ENCODE measurements at places on chromosomes 7 and 10. TPM values are rescaled to one million over a fixed set of nuclear protein-coding genes. Genes with fewer than 3 reads are reported as not detected.

DNA sequence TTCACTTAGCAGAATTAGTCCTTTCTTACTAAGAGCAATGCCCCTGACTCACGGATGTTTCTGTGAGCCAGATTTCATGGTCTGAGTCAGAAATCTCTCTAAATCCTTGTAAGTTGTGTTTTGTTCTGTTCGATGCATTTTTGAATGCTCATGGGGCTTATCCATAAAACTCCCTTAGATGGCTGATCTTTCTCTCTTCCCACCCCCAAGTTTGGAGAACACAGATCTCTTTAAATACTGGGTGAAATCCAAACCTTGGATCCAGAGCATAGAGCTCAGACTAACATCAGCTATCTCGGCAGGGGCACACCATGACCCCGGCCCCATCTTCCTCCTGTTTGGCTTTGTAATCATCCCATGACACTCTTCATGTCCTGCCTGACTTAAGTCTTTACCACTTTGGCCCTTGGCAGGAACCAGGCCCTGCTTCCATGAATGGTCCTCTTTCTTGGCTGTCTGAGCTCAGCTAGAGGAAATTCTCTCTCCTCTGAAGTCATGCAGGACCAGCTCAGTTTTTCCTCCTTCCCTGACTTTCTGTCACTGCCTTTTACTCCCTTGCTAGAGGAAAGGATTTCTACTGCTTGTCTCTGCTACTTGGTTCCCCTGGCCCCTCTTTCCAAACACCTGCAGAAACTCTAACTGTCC, 120.4 kb upstream of the RAB11FIP2 start:
- DNase-seq = no peak

DNA sequence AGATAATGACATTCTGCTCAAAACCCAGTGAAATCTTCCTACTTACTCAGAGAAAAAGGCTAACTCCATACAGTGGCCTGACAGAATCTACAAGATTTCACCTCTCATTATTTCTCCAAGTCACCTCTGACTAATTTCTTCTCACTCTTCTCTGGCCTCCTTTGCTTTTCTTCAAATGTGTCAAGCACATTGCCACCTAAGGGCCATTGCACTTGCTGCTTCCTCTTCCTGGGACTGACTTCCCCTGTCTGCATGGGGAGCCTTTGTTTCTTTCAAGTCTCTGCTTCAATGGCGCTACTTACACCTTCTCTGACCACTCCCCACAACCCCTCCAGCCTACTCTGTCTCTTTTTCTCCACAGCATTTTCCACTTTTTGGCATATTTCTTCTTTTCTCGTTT, 36.0 kb downstream of the PRTFDC1 start:
- H3K4me1 ChIP-seq = peaks cover 18% of the 10 kb centered on the region
- no peak overlapping the region for H3K27ac ChIP-seq
- H3K27me3 ChIP-seq = no peaks in the 10 kb centered on the region
- H3K4me3 ChIP-seq = no peak overlapping the region
- no peaks in the 10 kb centered on the region for H3K36me3 ChIP-seq
- DNase-seq = no peak

- H3K27me3 ChIP-seq = no peaks in the 10 kb centered on the region
- no peak for DNase-seq
- H3K36me3 ChIP-seq = peaks cover 22% of the 10 kb centered on the region
- H3K4me3 ChIP-seq = no peak overlapping the region
- H3K27ac ChIP-seq = no peak overlapping the region
Measured at GRCh38 chr7:36871863-36872262, 147.6 kb upstream of the AOAH start.

- no peak for DNase-seq
- no peaks in the 10 kb centered on the region for H3K4me1 ChIP-seq
- H3K36me3 ChIP-seq = no peaks in the 10 kb centered on the region
- H3K27ac ChIP-seq = no peak overlapping the region
- H3K4me3 ChIP-seq = no peak overlapping the region
Measured at GRCh38 chr7:28581351-28581750, 169.0 kb downstream of the CREB5 start.

- no peak overlapping the region for H3K4me3 ChIP-seq
- DNase-seq = no peak
Measured at GRCh38 chr10:132168571-132169030, 18.1 kb upstream of the DPYSL4 start.

DNA sequence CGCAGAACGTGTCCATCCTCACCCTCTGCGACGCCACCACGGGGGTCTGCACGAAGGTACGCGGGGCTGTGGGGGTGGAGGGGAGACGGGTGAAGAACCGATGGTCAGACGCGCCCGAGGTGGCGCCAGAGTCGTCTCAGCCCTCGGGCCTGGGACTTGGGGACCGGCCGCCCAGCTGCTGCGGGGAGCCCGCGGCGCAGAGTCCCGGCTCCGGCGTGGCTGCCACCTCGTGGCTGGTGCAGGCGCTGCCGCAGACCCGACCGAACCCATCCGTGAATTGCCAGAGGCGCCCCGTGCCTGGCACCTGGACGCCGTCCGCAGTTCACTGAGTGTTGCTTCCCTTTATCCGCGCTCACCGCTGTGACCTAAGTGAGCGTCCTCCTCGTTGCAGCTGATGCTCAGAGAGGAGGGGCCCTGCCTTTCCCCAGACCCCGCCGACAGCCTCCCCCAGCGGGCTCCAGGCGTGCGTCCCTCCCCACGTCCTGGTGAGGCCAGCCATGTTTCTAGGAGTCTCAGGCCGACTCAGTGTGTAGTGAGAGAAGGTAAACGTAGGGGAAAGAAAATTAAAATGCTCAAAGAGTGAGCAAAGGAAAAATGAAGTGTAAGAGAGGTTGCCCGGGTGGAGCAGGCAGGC, 208.7 kb downstream of the PAXIP1 start:
- DNase-seq = peak; percentile 73
- peak overlapping the region; percentile 1 for H3K4me3 ChIP-seq
- no peak overlapping the region for H3K27ac ChIP-seq
- H3K4me1 ChIP-seq = peaks cover 8% of the 10 kb centered on the region

DNA sequence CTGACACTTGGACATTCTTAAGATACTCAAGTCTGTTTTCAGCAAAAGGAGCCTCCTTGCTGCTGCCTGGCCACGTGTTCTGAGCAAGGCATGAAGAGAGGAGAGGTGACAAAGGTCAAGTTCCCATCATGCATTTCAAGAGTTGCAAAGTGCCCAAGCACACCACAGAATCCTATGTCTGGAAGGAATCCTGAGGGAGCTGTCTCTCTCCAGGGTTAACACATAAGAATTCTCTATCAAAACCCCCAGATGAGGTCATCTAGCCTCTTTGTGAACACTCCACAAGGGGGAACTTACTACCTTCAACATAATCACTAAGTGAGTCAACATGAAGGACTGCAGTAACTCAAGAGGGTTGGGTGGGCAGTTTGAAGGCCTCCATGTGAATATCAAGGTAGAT, 155.5 kb downstream of the RNF216 start:
- peaks cover 39% of the 10 kb centered on the region for H3K36me3 ChIP-seq
- no peaks in the 10 kb centered on the region for H3K27me3 ChIP-seq
- H3K4me1 ChIP-seq = peaks cover 29% of the 10 kb centered on the region
- no peak for DNase-seq

GRCh38 chr10:37125191-37125732, at the start of gene ANKRD30A:
ANKRD30A (plus strand) TSS chr10:37125598; CDS start chr10:37125788, 190 bp downstream.
- H3K4me1 ChIP-seq = no peaks in the 10 kb centered on the region
- H3K4me3 ChIP-seq = no peak within 1 kb of the TSS
- DNase-seq = no peak
- no peaks in the 10 kb centered on the region for H3K36me3 ChIP-seq

DNA sequence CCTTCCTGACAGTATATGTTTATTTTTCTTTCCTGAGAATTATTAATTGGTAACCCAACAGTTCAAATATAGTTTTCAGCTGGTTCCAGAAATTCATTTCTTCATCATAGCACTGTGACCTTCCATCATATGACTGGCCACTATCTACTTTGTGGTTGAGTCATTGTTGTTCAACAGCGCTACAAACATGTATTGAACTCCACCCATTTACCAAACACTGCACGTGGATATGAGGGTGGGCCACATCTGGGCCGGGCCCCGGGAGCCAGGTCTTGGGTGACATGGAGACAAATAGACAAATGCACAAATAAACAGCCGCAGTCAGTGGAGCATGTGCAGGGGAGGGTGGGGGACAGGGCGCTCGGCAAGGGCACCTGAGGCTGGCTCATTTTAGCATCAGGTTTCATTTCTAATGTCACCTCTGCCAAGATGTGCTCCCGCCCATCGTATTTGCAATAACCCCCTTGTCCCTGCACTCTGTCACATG, 24.0 kb upstream of the EEPD1 start:
- peak; percentile 89 for DNase-seq
- H3K4me3 ChIP-seq = no peak overlapping the region
- no peaks in the 10 kb centered on the region for H3K36me3 ChIP-seq
- no peaks in the 10 kb centered on the region for H3K27me3 ChIP-seq
- peak overlapping the region; percentile 75 for H3K27ac ChIP-seq
- peaks cover 45% of the 10 kb centered on the region for H3K4me1 ChIP-seq

GRCh38 chr10:34854147-34854601, 39.1 kb upstream of the PARD3 start:
- H3K27me3 ChIP-seq = no peaks in the 10 kb centered on the region
- no peak for DNase-seq
- no peak overlapping the region for H3K4me3 ChIP-seq
- no peaks in the 10 kb centered on the region for H3K4me1 ChIP-seq

DNA sequence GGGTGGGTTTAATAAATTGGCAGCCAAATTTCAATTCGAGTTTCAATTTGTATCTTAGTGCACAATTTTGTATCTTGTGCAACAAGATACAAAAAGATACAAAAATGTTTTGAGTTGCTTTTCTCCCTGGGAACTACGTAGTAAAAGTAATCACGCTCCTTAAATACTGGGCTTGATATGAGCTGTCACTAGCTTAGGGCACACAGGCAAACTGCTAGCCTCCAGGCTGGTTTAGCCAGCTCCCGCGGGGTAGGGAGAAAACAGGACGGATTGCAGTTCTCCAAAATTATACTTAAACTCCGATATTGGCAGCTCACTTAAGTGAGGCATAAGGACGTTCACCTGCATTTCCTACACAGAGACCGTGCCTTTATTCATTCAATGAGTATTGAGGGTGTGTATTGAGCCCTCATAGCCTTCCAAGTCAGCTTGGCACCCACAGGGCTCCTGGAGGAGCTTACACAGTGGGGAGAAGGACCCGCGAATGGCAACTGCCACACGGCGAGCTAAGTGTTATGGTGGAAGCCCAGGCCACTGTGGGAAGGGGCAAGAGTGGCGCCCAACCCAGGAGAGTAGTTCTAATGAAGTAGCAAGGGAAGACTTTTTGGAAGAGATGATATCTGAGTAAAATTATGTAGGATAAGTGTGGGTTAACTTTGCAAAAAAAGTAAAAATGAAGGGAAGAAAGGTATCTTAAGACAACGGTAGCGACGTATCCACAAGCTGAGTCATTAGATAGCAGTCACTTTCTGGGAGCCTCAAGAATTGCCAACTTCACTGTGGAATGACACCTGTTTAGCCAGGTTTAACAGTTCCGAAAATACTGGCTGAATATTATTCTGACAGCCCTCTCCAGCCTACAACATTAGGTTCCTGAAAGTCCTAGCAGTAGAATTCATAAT, 1.6 kb upstream of the EPC1 start:
- peak overlapping the region; percentile 81 for H3K4me3 ChIP-seq
- DNase-seq = no peak
- no peaks in the 10 kb centered on the region for H3K27me3 ChIP-seq
- H3K4me1 ChIP-seq = peaks cover 32% of the 10 kb centered on the region
- peaks cover 7% of the 10 kb centered on the region for H3K36me3 ChIP-seq

DNA sequence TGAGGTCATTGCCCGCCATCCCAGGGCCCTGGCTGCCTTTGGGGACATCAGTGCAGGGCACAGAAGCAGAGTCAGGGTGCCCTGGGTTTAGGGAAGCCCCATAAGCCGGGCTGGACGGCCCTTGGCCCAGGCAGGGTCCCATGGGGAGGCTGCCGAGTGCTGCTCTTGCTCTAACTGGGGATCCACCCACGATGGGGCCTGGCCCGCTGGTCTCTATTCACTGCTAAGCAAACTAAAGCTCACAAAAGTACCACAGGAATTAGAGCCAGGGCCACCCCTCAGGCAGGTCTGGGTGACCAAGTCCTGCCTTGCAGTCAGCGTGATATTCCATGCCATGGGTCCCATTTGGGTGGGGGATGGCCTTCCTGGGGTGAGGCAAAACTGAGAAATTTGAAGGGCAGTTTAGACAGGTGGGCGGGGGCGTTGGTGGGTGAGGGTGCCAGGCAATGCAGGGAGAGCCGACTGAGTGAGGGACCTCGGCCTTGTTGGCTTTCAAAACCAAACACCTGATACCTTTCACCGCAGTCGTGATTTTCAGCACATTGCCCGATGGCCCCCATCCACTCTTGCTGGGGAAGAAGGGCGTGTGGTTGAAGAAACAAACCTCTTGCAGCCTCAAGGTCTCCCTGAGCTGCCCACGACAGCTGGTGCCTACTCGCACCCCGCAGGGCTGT, 92.8 kb upstream of the PPIF start:
- H3K4me1 ChIP-seq = peaks cover 78% of the 10 kb centered on the region
- H3K36me3 ChIP-seq = peaks cover 28% of the 10 kb centered on the region
- no peak for DNase-seq
- peak overlapping the region; percentile 49 for H3K27ac ChIP-seq
- H3K27me3 ChIP-seq = no peaks in the 10 kb centered on the region

DNA sequence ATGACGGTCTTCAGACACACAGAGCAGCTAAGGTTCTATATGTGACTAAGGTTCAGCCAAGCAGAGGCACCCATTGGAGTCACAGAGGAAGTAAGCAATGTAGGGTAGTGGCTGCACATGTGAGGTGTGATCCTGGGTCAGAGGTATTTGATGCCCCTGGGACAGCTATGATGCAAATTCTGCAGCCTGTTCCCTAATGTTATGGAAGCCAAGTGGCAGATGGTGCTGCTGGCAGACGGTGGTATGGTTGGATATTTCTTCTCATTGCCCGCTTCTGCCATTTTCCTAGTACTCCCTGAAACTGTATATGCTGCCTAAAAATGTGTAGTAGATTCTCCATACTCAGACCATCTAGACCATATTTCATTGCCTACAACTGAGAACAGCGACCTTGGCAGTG, 7.2 kb downstream of the TAS2R16 start:
- H3K4me3 ChIP-seq = no peak overlapping the region
- H3K36me3 ChIP-seq = no peaks in the 10 kb centered on the region
- no peaks in the 10 kb centered on the region for H3K4me1 ChIP-seq

- no peaks in the 10 kb centered on the region for H3K36me3 ChIP-seq
- H3K27me3 ChIP-seq = no peaks in the 10 kb centered on the region
- DNase-seq = no peak
- no peak overlapping the region for H3K27ac ChIP-seq
Measured at GRCh38 chr7:46908770-46909169, 673.1 kb downstream of the TNS3 start.

GRCh38 chr10:35372329-35372728, 36.0 kb downstream of the CCNY start:
- H3K36me3 ChIP-seq = no peaks in the 10 kb centered on the region
- no peak overlapping the region for H3K4me3 ChIP-seq
- peak; percentile 67 for DNase-seq

GRCh38 chr10:91032611-91033206, 111.8 kb upstream of the ANKRD1 start:
- no peaks in the 10 kb centered on the region for H3K36me3 ChIP-seq
- peak; percentile 46 for DNase-seq
- H3K4me3 ChIP-seq = no peak overlapping the region

- DNase-seq = no peak
- H3K27ac ChIP-seq = no peak overlapping the region
- H3K4me1 ChIP-seq = no peaks in the 10 kb centered on the region
- H3K4me3 ChIP-seq = no peak overlapping the region
- no peaks in the 10 kb centered on the region for H3K27me3 ChIP-seq
Measured at GRCh38 chr7:39921506-39922175, 28.4 kb upstream of the CDK13 start.

Gene SPDYE6
- not detected for polyA plus RNA-seq

Gene OR2A25
- polyA plus RNA-seq = not detected

Gene OPALIN
- not detected for polyA plus RNA-seq

Gene GPR158
- 0.15 TPM for polyA plus RNA-seq

Gene MOGAT3
- polyA plus RNA-seq = not detected

Gene ABCC2
- 0.50 TPM for polyA plus RNA-seq

Gene SLC18A2
- 1.2 TPM for polyA plus RNA-seq

Gene AGBL3
- polyA plus RNA-seq = 0.93 TPM

Gene ABCB4
- polyA plus RNA-seq = 0.25 TPM

Gene SEC61A2
- polyA plus RNA-seq = 3.2 TPM

Gene CAV1
- polyA plus RNA-seq = 33.5 TPM

Gene GSTO1
- 123 TPM for polyA plus RNA-seq

Data from stomach (tissue), 19 donors.